DMS 273 treated with DMSO at 0.1 percent for 48 hours (cell line): ENCODE measurements at places on chromosomes 1 and 21.

- peak; percentile 11 for DNase-seq
Measured at GRCh38 chr1:246602194-246602593, 35.9 kb downstream of the CNST start.

- DNase-seq = peak; percentile 84
Measured at GRCh38 chr1:156801409-156802121, 15.1 kb downstream of the SH2D2A start.

DNA sequence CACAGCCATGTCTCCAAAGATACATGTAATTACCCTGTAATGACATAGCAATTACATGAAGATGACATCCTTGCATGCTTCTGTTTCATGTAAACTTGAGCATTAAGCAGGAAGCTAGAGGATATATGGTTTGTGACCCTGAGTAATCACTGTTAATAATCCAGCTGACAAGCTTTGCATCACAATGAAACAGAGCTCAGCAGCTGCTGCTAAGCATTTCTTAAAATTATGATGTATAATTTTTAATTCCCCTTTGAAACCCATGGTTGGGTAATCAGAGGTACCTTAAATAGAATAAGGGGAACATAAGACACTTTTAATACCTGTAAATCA lies 293.5 kb downstream of the NTNG1 start:
- no peak for DNase-seq

GRCh38 chr1:67696708-67697107 lies 11.7 kb downstream of the GADD45A start:
- no peak for DNase-seq

DNA sequence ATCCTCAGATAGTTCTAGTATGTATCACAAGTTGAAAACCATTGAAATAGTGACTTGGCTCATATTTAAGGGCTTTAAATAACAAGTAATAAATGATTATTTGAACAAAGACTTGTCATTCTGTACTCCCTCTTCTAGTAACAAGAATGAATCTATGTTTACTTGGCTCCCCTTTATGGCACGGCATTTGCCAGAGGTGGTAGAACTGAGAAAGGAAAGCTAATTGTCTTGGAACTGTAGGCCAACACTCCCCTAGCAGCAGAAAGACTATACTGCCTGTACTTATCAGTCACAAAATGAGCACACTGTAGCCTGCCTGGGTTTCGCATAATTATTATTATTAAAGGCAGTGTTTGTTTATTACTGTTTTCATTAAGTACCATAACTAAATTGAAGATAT lies 29.6 kb upstream of the SMYD2 start:
- no peak for DNase-seq

DNA sequence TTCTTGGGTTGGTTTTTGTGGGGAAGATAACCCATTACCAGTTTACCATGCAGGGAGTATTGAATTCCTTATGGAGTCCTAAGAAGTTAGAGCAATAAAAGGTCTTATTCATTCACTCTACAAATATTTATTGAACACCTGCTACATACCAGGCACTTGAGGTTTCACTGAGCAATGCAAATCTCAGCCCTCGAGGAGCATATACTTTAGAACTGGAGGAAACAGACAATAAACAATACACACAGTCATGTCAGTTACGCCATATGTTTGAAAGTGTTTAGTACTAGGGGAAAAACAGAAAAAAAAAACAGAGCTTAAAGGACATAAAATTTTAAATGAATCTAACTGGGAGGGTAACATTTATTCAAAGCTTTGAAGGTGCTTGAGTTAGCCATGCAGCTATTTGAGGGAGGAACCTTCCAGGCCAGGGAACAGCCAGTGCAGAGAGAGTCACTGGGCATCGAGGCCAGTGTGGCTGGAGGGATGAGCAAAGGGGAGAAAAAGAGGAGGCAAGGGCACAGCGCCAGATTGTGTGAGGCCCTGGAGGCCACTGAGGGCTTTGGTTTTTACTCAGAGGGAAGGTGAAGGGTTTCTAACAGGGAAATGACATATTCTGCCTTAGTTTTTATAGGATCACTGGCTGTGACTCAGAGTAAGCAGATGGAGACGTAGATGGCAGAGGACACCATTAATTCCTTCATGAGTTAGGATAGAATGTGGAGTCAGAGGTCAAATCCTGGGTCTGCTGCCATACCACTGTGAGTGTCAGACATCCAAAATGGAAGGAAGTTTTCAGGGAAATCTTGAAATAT lies 32.7 kb downstream of the C1orf21 start:
- DNase-seq = no peak

GRCh38 chr1:74830766-74831165 lies 97.8 kb downstream of the TYW3 start:
- no peak for DNase-seq

DNA sequence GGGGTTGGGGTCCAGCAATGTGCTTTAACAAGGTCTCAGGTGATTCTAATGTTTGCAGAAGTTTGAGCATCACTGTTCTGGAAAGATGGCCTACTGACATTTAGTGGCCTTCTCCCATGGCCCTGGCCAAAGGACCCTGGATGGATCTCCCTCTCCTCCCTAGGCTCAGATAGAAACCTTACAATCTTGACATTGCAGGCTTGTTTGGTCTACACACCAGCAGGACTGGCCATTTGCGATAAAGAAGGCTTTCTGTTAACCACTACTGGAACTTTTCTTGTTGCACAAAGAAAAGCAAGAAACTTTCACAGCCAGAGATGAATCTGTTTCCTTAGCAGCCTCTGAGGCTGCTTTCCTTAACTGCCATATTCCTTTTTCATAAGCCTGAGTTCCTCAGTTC lies 6.2 kb downstream of the DNALI1 start:
- DNase-seq = no peak

DNA sequence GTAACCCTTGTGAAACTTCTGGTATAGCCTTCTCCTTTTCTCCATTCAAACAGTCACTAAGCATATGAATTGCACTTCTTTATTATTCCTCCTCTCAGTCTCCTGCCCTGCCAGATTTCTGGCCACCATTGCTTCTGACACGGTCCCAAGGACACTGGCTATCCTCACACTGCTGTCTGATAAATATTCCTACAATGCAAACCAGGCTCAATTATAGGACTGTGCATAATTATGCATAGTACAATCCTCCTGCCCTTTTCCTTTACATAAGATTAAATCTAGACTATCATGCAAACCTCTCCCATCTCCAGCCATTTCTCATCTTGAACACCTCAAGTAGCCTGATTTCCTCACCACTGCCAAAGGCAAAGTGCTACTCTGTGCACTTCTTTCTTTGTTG lies 704.3 kb upstream of the ADAMTS5 start:
- no peak for DNase-seq

GRCh38 chr1:6191968-6192367 lies 7.4 kb downstream of the RPL22 start:
- no peak for DNase-seq

- no peak for DNase-seq
Measured at GRCh38 chr1:205430696-205431305, 8.9 kb upstream of the LEMD1 start.

DNA sequence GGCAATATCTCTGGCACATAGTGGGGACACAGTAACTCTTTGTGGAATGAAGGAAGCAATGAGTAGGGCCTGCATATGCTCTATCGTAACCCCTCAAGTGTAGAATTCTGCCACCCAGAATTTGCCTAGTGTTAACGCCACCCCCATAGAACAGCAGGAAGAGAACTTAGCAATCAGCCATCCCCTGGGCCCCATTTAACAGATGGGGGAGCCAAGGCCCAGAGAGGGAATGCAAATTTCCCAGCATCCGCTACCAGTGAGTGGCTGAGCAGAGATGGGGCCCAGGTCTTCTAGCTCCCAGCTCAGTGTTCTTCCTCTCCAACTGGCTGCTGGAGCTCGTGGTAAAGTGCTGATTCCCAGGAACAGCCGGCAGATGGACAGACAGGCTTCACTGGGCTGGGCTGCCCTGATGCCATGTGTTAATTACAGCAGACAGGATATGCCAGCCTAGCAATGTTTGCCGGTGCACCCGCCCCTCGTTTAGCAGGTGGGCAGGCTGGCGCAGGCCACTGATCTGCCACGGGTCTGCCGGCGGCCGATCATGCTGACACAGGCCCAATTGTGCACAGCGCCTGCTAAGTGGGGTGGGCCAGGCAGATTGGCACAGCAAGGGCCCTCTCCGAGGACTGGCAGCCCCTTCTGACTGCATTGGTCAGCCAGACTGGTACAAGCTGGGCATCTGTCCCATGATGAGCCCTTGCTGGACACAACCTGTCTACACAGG lies 171.9 kb downstream of the IGSF21 start:
- DNase-seq = peak; percentile 77

DNA sequence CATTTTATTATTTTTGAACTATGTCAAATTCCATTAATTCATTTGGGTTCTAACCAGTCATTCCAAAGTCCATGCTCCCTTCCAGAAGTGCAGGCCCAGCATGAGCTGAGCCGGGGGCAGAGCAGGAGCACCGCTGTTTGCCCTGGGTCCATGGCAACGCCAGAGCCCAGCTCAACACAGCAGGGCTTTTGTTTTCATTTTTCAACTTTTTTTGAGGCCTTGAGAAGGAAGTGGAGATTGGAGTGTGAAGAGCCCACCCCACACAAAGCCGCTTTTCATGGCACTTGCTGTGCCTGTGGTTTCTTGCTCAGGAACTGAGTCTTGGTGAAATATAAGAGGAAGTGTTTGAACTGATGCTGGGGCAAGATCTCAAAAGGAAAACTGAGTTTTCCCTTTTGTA lies 13.2 kb upstream of the PRMT2 start:
- DNase-seq = no peak

GRCh38 chr1:106502659-106503058 lies 553.8 kb upstream of the PRMT6 start:
- no peak for DNase-seq

DNA sequence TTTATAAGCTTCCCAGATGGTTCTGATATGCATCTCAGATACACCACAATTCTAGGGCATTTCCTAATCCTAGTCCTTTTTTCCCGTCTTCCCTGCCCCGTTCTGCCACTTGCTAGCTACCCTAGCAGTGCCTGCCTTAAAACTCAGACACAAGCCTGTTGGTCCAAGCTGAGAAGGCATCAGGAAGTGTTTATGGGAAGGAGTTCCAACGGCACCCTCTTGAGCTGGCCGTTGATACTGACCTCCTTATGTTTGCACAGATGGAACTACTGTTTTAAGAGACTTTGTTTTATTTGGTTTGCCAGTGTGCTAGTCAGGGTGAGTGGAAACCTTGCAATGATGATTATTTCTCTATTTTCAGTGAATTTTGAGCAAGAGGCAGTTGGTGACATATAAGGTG lies 67.2 kb downstream of the UCK2 start:
- DNase-seq = no peak

DNA sequence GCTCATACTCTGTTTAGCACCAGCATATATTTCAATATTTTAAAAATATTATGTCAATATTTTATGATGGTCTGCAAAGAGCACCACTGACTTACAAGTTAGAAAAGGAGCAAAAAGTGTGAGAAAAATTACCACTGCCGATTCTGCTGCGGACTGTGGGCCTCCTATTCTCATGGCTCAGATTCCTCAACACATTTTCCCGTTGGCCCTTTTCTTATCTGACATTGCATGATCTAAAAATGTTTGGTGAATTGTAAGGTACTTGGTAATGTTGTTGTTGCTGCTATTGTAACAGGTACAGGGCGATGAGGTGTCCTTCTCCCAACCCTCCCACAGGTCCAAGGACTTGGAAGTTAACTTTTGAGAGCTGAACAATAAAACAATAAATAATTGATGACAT lies 737 bp downstream of the C1orf162 start:
- DNase-seq = no peak

DNA sequence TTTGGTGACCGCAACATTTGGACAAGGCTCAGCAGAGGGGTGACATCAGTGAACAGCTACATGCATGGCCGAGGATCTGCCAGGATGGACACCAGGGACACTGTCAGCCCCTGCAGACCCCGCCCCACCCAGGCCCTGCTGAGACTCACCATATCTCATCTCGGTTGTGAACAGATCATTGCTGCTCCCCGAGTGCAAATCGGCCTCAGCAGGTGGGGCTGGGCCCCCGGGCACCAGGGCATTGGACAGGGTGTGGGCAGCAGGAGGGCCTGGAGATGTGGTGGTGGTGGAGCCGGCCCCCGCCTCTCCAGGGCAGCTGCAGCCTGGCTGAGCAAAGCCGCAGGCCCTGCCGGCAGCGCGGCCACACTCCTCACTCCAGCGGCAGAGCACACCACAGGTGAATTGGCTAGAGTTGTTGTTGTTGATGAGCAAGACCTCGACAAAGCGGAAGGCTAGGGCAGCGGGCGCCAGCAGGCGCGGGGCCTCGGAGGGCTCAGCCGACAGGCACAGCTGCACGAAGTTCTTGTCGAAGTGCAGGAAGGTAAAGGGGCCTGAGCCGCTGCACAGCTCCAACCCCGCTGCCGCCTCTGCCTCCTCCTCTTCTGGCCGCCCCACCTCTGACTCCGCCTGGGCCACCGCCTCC lies 8.2 kb downstream of the ADGRB2 start:
- no peak for DNase-seq

- no peak for DNase-seq
Measured at GRCh38 chr1:41305576-41306363, 55.5 kb upstream of the FOXO6 start.

- no peak for DNase-seq
Measured at GRCh38 chr1:163029901-163030300, 39.3 kb upstream of the RGS4 start.

- DNase-seq = no peak
Measured at GRCh38 chr1:15262706-15263105, 15.7 kb downstream of the FHAD1 start.

DNA sequence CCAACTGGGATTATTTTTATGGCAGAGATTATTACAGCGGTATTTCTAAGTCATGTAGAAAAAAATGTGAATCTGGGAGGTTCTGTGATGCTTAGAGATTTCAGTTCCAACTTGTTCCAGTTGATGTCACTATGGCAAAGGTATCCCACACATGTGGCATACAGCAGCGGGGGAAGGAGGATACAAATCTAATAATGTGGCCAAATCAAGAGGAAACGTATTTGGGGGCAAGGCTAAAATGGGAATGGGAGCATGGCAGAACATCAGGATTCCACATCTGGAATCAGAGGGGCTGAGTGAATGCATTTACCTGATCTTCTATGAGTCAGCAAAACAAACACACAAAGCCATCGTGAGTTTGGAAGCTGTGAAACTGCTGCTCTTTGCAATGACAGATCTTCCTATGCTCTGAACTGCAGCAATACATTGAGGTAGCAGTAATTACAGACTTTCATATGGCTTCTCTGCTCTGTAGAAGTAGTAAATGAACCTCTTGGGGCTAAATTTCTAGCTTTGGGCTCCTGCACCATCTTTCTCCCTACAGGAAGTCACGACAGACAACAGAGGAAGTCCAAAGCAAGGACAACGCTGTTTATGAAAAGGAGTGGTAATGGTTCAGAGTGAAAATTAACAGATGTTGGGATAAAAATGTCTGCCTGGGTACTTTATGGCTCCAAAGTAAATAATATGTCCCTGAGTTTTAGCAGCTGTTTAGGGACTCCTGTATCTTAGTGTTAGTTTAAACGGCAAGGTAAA lies 55.5 kb downstream of the GABPA start:
- peak; percentile 19 for DNase-seq
